Hematopoietic multipotent progenitor cell (in vitro differentiated cells): ENCODE measurements at places on chromosomes 1 and 21. TPM values are rescaled to one million over a fixed set of nuclear protein-coding genes. Genes with fewer than 3 reads are reported as not detected.
A peak's percentile ranks its signal among the peaks of the same experiment; 100 is the strongest.

Gene CFHR4
- not detected for total RNA-seq

Gene MAEL
- not detected for total RNA-seq

Gene USH2A
- under 0.01 TPM for total RNA-seq

Gene KRTAP11-1
- total RNA-seq: not detected

Gene NMNAT2
- under 0.01 TPM for total RNA-seq

Gene SLC35E2B
- 61.9 TPM for total RNA-seq

Gene NR1I3
- total RNA-seq: not detected

Gene C1QA
- total RNA-seq: 0.27 TPM

Gene TNNT2
- total RNA-seq: not detected

Gene ENAH
- 0.54 TPM for total RNA-seq

GRCh38 chr1:26288311-26288941 lies 8.5 kb downstream of the SH3BGRL3 start:
- peak; percentile 89 for DNase-seq

DNA sequence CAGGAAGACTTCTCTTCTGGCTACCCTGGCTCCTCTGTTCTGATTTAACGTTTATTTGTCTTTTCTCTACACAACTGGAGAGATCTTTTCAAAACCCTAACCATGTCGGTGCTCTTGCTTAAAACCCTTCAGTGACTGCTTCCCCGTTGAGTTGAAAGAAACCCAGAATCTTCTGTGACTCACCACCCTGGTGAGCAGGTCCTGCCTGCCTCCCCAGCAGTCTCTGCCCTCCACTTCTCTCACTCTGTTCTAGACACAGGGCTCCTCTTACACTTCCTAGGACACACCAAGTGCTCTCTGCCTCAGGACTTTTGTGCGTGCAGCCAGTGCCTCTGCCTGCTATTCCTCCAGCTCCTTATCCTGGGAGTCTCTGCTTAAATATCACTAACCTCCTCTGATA lies 131.4 kb downstream of the IER5 start:
- no peak for DNase-seq

DNA sequence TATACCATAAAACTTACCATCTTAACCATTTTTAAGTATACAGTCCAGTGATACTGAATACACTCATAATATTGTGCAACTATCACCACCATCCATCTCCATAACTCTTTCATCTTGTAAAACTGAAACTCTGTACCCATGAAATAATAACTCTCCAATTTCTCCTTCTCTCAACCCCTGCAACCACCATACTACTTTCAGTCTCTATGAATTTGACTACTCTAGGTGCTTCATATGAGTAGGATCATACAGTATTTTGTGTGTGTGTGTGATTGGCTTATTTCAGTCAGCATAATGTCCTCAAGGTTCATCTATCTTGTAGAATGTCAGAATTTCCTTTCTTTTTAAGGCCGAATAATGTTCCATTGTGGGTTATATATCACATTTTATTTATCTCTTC lies 17.7 kb downstream of the NPHS2 start:
- no peak for DNase-seq

GRCh38 chr1:67004176-67004575 lies 49.8 kb downstream of the SLC35D1 start:
- DNase-seq: no peak

GRCh38 chr1:174023440-174023839 lies 1.3 kb upstream of the RC3H1 start:
- no peak for DNase-seq

GRCh38 chr1:63617450-63617849 lies 24.2 kb downstream of the PGM1 start:
- DNase-seq: no peak

GRCh38 chr1:12019858-12020509 lies 686 bp downstream of the MIIP start:
- no peak for DNase-seq

GRCh38 chr1:12776801-12777557 lies 3.4 kb downstream of the PRAMEF12 start:
- DNase-seq: no peak

DNA sequence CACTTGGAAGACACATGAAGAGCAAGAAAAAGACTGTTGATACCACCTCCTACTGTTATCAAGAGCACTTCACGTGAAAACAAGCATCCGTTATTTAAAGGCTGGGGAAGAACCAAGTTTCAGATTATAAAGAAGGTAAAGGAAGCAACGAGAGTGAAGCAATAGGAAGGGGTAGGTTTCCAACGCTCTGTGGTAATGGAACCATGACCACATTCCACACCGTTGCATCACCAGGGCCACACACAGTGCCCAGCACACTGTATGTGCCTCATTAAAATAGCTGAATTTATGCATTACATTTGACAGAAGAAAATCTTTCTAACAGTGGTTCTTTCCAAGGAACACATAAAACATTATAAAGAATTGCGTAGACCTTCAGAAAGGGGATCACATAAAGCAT lies 435.8 kb downstream of the MRPL39 start:
- no peak for DNase-seq

- DNase-seq: no peak
These were observed 2.4 kb upstream of the SPOCD1 start for GRCh38 chr1:31818206-31818605.

GRCh38 chr1:176049582-176049981 lies 157.5 kb downstream of the COP1 start:
- DNase-seq: no peak

DNA sequence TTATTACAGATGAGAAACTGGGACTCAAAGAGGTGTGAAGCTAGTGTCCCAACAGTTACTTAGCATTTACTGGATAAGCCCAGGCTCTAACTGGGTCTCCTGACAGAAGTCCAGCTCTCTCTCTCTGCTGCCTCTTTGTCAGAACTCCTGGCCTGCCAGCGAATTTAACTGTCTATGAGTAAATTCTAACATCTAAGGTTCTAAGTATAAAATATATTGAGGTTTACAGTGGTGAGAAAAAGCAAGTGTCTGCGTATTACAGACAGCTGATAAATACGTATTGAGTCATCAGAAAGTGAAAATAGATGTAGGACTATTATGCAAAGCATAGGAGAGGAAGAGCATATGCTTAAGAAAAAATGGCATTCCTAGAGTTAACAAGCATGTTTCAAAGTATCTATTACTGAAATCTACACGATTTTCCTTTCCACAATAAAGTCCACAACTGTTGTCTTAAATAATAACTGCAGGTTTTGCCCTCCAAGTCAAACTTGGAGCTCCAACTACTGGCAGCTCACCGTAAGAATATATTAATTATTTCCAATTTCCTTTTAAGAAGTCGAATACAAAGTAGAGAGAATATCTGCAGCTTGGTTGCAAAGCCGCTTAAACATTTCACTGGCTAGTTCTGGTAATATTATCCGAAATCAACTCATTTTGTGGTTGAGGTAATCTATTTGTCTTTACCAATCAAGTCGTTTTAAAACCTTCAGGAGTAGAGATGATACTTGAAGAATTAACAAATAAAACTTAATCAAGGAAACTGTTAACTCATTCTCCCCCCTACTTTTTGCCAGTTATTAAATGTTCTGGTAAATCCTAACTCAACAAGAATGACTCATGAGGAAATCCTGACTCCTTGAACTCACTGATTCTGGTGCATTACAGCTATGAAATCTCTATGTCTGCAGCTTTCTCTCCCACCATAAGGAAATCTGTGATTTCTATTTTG lies 1.4 kb upstream of the RGS2 start:
- peak; percentile 27 for DNase-seq

DNA sequence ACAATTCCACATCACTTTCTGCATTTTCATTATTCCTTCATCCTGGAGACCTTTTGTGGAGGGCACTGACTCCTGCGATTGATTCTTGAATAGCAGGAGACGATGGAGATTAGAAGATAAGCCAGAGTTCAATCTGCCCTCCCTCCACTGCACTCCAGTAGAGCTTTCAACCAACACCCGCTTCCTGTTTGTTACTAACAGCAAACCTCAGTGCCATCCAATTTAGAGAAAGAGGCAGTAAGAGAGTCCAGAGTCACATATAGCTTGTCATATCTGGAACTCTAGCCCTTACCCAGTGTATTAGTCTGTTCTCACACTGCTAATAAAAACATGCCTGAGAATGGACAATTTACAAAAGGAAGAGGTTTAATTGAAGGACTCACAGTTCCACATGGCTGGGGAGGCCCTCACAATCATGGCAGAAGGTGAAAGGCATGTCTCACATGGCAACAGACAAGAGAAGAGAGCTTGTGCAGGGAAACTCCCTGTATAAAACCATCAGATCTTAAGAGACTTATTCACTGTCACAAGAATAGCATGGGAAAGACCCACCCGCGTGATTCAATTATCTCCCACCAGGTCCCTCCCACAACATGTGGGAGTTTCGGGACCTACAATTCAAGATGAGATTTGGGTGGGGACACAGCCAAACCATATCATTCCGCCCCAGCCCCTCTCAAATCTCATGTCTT lies 55.9 kb downstream of the PCBP3 start:
- DNase-seq: no peak

GRCh38 chr21:37688952-37689659 lies 227.2 kb downstream of the KCNJ6 start:
- no peak for DNase-seq
